Stimulated activated CD4-positive, alpha-beta T cell treated with anti-CD3 and anti-CD28 coated beads, Interleukin-12 subunit alpha, Interleukin-12 subunit beta, amount 100 ng/mL, for 4 hours (primary cell): ENCODE measurements at places on chromosomes 4 and X.

DNA sequence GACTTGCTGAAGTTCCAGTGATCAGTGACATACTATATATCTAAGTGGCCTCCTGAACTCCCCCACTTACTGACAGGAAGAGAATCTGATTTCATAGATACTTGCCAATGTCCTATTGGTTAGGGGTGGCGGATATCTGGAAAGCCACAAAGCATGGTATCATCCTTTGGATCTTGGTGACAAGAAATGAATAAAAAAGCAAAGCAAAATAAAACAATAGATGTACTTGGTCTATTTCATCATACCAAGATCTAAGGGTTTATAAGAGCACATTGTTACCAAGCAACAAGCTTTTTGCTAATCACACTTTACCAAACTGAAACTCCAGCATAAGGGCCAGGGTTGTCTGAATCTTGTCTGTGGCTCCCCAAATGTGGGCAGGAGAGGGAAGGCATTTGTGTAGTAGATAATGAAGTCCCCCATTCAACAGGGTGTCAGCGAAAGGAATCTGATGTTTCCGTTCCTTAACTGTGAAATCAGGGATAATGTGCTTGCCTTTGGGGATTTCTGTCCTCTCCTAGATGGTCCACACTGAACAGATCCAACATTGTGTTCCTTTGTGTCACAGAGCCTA is 125.0 kb upstream of the SMIM10 start:
- no peak for DNase-seq

GRCh38 chr4:121737846-121738554 is 27.0 kb downstream of the SMIM43 start:
- no peak for DNase-seq

- no peak for DNase-seq
These were observed 7.6 kb downstream of the PLXNB3 start for GRCh38 chrX:153771415-153772315.

- DNase-seq, result no peak
These were observed 947.8 kb downstream of the C4orf33 start for GRCh38 chr4:130043732-130044160.

GRCh38 chr4:48778431-48779094 is 1.5 kb downstream of the FRYL start:
- DNase-seq, result no peak

GRCh38 chr4:78058591-78059523 is 1.7 kb downstream of the FRAS1 start:
- peak; percentile 1 for DNase-seq

DNA sequence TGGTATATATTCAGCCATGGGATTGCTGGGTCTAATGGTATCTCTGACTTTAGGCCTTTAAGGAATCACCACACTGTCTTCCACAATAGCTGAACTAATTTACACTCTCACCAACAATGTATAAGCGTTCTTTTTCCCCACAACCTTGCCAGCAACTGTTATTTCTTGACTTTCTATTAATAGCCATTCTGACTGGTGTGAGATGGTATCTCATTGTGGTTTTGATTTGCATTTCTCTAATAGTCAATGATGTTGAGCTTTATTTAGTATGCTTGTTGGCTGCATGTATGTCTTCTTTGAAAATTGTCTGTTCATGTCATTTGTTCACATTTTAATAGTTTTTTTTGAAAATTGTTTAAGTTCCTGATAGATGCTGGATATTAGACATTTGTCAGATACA is 235.2 kb downstream of the HEPH start:
- no peak for DNase-seq

DNA sequence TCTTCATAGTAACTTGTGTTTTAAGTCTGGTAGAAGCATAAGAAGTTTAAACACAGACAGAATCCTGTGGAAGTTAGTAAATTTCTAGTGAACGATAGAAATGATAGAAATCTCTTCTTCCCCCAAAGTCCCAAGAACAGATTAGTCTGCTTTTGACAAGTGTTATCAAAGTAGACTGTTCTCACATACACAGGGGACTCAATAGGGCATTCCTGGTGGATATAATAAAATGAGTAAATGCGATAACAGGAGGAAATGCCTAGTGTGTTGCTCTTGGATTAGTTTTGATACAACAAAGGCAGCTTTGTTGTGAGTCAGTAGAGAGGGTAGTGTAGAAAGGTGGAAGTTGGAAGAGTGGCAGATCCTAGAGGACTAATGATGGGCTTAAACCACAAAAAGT is 43.5 kb downstream of the CLCN3 start:
- no peak for DNase-seq

DNA sequence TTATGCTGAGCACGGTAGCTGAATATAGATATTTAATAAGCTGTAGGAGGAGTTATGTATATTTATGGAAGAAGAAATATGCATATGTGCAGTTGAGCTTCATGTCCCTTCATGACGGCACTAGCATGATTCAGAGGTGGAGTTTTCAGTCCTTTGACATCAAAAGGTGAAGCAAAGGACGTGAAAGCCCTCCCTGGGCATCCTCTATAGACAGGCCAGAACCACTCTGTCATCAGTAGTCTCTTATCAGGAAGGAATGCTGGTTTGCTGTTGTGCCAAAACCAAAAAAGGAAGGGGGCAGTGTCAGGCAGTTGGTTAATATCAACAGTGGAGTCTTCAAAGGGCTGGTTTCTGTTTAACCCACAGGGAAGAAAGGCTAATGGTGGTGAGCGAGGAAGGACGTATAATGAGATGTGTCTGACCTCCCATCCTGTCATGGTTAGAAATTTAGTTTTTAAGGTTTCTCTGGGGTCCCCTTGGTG is 23.5 kb upstream of the IL2 start:
- DNase-seq, result no peak

- DNase-seq, result no peak
These were observed 78.1 kb downstream of the LDB2 start for GRCh38 chr4:16820329-16820728.

GRCh38 chrX:84339507-84340364 is 151.7 kb upstream of the RPS6KA6 start:
- no peak for DNase-seq

DNA sequence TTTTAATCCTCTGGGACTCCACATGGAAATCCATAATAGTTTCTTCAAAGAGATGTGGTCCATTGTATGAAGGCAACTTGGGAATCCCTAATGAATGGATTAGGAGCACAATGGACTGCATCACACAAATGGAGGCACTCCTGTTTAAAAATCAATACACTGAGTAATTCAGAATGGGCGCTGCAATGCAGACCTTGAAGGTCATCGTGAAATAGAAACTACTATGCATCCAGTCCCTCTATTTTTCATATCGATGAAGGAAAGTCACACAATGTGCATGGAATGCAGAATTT is 98.8 kb upstream of the EGFL6 start:
- DNase-seq, result no peak

DNA sequence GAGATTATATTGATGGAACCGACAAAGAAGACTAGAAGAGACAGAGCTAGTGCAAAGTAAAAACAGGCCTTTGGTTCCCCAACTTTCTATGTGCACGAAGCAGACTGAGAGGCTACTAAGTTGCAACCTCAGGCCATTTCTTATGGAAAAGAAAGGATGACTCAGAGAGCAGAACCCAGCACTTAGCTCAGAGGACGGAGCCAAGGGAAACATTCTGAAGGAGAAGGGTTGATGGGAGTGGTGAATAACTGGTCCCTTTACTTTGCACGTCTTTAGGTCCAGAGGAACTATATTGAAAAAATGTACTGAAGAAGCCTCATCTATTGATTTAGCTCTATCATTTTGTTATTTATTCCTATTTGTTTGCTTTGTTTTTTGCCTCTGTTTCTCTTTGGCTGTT is 182.1 kb downstream of the CPE start:
- no peak for DNase-seq

- DNase-seq, result no peak
These were observed 145.5 kb downstream of the TSPAN5 start for GRCh38 chr4:98512918-98513317.

DNA sequence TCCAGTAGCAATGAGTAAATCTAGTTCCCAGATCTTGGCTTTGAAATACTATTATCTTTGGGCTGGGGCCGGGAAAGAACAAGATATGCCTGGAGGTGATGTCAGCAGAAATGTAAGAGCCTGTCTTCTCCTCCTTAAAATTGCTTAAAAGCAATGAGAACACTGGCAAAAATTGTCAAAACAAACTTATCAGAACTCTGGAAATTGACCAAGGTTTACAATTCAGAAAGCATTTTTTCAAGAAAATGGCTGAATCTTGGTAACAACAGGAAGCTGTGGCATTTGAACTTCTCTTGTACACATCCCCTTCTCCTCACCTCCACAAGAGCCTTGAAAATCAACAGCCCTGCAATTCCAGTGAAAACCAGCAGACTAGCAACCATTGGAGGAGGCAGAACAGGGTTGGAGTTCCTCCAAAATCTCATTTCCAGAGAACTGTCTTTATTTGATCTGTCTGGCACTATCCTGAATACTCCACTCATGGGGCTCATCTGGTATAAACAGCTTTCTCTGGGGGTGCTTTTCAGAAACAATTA is 13.5 kb downstream of the TIMP1 start:
- no peak for DNase-seq

DNA sequence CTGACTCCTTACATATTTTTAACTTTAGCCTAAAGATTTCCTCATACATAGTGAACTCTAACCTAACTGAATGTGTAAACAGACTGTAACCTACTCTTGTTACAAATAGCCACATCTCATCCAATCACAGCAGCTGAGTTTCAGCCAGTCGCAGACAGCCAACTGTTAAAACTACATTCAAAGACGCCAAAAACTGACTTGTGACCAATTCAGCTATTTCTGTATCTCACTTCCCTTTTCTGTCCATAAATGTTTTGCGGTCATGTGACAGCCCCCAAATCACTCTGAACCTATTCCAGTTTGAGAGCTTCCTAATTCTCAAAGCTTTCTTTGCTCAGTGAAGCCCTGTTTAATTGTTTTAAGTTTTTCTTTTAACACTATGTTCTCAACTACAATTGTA is 2731.9 kb downstream of the ARAP2 start:
- DNase-seq, result no peak

- no peak for DNase-seq
These were observed 7.1 kb downstream of the CA5B start for GRCh38 chrX:15745179-15745578.

GRCh38 chrX:1334854-1335253 is 1.7 kb upstream of the IL3RA start:
- no peak for DNase-seq

DNA sequence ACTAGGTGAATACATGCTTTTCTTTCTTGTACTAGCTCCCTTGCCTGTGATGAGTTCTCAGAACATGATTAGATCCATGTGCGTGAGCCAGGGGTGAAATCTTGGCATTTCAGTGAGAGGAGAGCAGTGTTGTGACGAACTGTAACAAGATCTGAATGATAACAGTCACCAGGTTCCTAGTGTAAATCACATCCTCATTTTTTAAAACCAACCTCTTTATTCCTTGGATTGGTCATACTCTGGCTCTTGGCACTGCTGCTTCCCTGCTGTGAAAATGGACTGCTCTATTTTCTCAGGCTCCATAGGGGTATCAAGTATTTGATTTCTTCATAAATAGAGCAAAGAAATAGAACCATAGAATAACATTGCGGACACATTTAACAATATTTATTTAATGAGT is 206.3 kb downstream of the SLC4A4 start:
- no peak for DNase-seq

- DNase-seq, result peak; percentile 20
These were observed 6.5 kb downstream of the ZNF185 start for GRCh38 chrX:152904151-152905080.

DNA sequence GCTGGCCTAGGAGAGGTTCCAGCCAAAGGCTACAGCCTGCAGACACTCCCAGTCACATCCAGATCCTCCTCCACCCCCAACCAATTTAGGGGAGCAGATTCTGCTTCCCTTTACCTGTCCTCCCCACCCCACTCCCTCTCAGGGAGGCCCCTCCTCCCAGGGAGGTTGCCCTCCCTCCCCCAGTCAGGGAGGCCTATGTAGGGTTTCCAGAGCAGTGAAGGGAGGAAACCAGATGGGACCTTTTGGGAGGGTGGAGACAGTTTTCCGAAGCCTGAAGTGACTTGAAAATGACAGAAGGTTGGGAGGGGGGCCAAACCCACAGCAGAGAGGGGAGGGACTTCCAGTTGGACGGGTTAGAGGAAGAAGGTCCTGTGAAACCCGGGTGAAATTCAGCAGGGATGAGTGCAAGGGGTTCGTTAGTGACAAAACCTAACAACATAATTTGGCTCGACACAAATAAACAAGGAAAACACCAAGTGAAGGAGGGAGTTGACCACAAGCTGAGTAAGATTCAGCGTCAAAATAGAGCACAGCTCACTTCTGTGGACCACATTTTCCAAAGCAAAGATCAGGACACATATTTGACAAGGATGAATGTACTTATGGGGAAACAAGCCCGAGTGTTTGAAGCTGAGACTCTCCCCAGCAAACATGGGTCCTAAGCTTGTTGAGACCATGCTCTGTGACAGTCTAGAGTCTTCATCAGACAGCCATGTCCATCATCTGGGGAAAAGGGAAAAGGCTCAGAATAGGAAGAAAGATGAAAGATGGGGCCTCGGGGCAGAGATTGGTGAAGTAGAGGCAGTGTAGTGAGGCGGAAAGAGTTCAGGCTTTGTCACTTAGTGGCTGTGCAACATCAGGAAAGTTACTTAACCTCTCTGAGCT is 46.4 kb downstream of the PRPS1 start:
- no peak for DNase-seq

- DNase-seq, result no peak
These were observed 36.9 kb upstream of the RPA4 start for GRCh38 chrX:96846841-96847240.

DNA sequence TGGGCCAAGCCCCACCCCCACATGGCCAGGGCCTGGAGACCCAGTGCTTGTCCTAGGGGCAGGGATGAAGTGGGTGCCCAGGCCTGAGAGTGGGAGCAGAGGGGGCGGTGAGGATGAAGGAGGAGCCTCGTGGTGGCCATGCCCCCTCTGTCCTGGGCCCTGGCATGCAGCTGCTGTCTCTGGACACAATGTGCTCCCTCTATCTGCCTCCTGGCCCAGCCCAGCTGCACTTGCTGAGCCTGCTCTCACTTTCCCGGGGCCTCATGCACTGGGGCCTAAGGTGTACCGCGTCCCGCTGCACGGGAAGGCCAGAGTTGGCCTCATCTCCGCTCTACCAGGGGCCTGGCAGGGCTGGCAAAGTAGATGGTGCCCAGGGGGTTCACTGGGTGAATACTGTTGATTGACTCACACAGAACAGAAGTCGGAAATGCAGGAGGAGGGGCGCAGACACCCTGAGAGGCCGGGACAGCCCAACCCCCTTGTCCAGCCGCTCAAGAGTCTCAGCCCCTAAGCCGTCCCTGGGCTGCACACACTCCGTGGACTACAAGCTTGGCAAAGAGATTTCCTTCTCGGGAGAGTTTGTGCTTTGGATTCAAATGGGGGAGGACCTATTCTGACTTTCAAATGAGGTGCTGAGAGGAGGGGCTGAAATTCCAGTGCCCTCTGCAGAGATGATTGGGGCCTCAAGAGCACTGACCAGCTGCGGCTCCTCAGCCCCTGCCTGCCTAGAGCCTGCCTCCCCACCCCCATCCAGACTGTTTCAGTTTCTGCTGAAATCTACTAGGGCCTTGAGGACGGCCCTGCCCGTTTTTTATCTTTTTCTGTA is 112.4 kb downstream of the PSAPL1 start:
- DNase-seq, result no peak

GRCh38 chr4:168769416-168769815 is 240.6 kb downstream of the CBR4 start:
- DNase-seq, result no peak

- no peak for DNase-seq
These were observed 212.9 kb upstream of the GRID2 start for GRCh38 chr4:92090887-92091286.

GRCh38 chr4:74202062-74202586 is 44.2 kb downstream of the MTHFD2L start:
- DNase-seq, result no peak

GRCh38 chrX:40079572-40079971 is 18.2 kb downstream of the BCOR start:
- DNase-seq, result no peak
